ENCODE measurements at places on chromosomes 4 and X.

- DNase-seq, result no peak
These were observed 56.0 kb downstream of the PDLIM5 start for GRCh38 chr4:94507708-94508107.

GRCh38 chr4:110104661-110105060, 93.8 kb downstream of the ELOVL6 start:
- DNase-seq, result no peak

DNA sequence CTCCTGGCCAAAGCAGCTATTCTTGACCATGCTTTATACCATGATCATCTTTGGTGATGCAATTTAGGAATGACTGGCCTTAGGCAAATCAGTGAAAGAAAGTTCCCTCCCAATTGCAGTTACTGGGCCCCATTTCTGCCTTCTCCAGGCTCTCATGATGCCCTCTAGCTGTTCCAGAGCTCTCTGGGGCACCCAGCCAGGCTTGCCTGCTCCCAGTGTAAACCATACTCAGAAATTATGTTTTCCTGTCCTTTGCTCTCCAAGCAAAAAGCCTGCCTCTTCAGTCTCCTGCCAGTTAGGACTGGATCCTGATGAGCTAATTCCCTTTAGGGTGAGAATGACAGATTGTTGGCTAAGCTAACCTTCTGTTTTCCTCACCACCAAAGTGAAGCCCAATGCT, 85.3 kb upstream of the RBPJ start:
- no peak for DNase-seq

- no peak for DNase-seq
These were observed 22.8 kb upstream of the PRKG2 start for GRCh38 chr4:81237791-81238190.

DNA sequence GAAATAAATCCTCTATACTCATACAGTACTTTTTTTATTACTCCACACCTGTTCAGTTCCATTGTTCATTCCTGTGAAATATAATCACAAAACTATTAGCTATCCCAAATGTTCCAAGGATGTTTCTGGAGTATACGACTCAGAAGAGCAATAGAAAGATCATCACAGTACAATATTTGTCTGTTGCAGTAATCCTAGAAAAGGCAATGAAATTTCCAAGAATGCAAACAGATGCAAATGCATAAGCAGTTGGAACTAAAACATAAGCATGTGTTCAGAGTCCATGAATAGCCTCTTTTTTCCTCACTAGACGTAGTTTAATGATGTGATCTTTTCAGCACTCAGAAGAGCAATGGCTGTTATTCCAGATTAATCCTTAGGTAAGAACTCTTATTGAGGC, 55.2 kb downstream of the RTL3 start:
- DNase-seq, result no peak

GRCh38 chrX:39195156-39195555, 393.9 kb downstream of the MID1IP1 start:
- DNase-seq, result no peak

DNA sequence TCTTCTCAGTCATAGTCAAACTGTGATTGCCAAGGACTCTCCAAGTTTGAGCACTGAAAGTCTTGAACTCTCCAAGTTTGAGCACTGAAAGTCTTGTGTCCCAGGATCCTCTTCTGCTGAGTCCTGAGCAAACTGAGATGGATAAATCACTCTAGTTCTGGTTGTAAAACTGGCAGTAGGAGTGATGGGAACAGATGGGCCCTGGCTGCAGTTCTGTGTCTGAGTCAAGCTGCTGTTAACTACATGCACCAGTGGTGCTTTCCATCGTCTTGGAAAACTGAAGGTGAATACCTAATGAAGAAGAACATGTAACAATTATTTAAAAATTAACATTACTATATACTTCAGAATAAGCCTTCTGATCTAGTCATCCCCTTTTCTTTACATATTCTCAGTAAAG, 27.6 kb upstream of the KCNIP4 start:
- DNase-seq, result no peak

DNA sequence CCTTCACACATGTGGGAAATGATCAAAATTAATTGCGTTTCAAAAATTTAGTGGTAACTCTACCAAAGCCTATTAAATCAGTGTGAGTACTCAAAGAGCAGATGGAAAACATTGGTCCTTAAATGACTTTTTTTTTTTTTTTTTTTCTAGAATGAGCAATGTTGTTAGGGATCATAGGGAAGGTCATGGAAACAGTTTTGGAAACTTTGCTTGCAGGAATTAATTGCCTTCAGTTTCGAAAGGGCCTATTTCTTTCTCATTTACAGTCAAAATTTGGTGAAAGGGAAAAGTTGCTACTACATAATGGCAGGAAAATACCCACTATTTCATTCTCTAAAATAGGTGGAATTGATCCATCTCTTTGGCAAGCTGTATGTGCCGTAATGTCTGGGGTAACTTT, 160.9 kb downstream of the RTL9 start:
- DNase-seq, result no peak

DNA sequence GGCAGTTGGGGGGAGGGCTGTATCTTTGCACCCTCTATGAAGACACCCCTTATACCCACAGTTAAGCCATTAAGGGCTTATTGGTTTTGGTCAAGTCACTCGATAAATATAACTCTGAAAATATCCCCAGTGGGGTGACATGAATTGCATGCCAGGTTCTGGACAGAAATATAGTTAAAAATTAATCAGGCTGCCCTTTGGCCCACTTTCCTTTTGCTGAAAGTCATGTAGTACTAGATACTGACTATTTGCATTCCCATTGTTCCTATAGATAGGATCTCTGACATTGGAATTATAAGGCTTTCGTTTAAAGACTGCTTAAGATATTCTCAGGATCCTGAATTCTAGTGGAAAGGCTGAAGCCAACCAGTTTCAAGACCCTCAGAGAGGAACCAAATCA, 43.5 kb upstream of the LAMP2 start:
- no peak for DNase-seq

GRCh38 chr4:98749206-98749605, 90.8 kb upstream of the TSPAN5 start:
- DNase-seq, result no peak

- no peak for DNase-seq
These were observed at the start of gene MAGEA11 for GRCh38 chrX:149711545-149712236. Gene MAGEA11 (plus strand): TSS chrX:149712060. CDS start chrX:149713160, 1,100 bp downstream.

DNA sequence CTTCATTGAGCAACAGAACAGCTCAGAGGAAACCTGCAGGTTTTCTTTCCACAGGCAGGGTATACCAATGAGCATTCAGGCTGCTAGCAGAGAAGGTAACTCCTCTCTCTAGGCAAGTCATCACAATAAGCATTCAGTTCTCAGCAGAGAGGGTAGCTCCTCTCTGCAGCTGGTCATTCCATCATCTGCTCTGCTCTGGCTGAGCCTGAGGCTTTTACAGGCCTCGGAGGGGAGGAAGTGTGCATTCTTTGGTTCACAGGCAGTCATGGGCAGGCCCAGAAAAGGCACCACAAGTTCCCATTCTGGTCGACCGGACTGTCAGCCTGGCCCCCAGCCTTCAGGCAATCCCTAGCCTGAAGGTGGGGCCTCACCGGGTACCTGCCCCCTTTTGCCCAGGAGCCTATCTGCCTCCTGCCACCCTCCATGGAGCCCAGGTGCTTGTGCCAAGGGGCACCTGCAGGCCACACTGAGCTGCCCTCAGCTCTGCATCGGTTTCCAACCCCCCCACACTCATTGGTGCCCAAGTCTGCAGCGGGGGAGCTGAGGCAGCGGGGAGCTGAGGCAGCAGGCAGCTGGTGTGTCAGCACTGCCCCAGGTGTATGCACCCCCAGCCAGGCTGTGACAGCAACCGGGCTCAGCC, 83.1 kb downstream of the PRDM5 start:
- DNase-seq, result no peak

- no peak for DNase-seq
These were observed 50.0 kb upstream of the TBC1D9 start for GRCh38 chr4:140806163-140806562.

GRCh38 chr4:53907772-53908171, 156.6 kb downstream of the CHIC2 start:
- no peak for DNase-seq

DNA sequence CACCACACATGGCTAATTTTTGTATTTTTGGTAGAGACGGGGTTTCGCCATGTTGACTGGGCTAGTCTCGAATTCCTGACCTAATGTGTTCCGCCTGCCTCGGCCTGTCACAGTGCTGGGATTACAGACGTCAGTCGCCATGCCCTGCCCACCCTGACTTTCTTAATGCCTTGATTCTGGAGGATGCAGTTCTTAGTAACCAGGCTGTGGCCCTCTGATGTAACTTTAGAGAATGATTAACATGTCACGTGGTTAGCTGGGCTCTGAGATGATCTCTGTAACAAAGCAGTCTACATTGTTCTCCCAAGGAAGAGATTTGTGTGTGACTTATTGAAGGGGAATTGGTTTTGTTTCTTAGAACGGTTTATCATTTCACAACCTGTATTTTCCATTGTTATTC, 30.6 kb downstream of the ANK2 start:
- DNase-seq, result no peak

DNA sequence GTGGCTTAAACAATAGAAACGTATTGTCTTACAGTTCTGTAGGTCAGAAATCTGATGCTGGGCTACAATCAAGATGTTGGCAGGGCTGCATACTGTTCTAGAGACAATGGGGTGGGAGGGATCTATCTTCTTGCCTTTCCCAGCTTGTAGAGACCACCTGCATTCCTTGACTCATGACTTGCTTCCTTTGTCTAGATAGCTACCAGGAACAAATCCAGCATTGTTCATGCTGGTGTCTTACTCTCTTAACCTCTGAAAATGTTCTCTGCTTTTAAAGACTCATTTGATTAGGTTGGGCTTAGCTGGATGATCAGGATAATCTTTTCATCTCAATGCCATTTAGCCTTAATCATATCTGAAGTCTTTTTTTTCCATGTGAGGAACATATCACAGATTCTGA, 169.0 kb downstream of the ZNF330 start:
- DNase-seq, result no peak

GRCh38 chr4:35358001-35358584, 886.2 kb downstream of the ARAP2 start:
- no peak for DNase-seq

GRCh38 chrX:151009582-151009981, 26.4 kb downstream of the HMGB3 start:
- DNase-seq, result no peak

DNA sequence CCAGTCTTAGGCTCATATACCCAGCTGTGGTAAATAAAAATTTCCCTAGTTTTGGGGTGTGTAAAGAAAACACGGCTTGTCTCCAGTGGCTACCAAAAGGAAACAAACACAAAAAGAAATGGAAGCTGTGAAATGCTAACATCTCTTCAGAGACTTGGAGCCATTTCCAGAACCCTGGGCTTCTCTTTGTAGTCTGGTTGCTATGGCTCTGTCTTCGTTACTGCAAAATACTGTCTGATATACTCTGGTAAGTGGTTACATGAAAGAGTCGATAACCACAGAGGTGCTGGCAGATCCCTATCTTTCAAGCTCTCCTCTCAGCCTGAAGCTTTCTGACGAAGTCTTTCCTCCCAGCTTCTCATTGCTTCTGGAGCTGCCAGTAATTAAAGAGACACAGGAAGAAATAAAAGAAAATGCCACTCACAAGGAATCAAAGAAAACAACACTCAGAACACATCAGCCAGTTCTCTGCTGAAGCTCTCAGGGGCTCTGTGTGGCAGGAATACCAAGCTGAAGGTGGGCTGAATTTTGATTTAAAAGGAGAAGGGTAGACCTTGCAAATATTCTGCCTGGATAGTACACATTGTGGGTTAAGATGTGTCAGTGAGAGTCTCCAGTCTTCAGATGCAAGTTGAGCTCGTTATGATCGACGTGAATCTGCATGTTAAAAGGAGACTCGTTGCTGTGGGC, 107.6 kb upstream of the FAM9C start:
- peak; percentile 34 for DNase-seq

GRCh38 chr4:110472583-110473329, 3.2 kb upstream of the ENPEP start:
- no peak for DNase-seq

GRCh38 chr4:145805490-145805889, 125.5 kb downstream of the C4orf51 start:
- DNase-seq, result no peak

GRCh38 chr4:12712648-12713339, 771.3 kb downstream of the RAB28 start:
- no peak for DNase-seq

DNA sequence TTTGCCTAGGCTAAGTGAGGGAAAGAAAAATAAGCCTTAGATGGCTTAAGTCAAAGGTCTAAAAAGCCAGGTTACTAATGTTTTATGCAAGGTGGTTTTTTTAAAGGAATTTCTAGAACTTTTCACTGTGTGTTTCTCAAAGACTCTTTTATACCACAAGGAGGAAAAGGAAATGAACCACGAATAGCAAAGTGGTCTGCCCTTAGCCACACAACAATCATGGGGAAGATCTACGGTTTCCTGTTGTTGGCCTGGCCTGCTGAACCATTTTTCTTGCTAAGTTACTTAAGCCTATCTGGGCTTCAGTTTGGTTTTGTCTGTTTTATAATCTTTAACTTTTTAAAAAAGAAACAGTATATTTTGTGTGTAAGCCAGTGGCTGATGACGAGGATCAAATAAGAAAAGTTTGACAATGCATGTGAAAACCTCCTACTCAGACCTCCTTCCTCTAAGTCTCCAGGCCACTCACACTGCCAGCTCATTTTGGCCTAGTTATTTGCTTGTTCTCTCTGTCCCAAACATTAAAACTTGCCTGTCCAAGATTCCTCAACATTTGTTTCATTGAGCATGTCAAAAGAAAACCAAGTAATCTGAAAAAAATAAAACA, 56.7 kb upstream of the COL25A1 start:
- DNase-seq, result peak; percentile 69

- DNase-seq, result no peak
These were observed 991.4 kb downstream of the CCSER1 start for GRCh38 chr4:91118597-91118996.

GRCh38 chrX:154082396-154083125, 15.0 kb downstream of the MECP2 start:
- no peak for DNase-seq

GRCh38 chr4:40857956-40858355, 108.2 kb downstream of the NSUN7 start:
- no peak for DNase-seq

- DNase-seq, result no peak
These were observed 61.7 kb downstream of the GPR82 start for GRCh38 chrX:41785685-41786084.

DNA sequence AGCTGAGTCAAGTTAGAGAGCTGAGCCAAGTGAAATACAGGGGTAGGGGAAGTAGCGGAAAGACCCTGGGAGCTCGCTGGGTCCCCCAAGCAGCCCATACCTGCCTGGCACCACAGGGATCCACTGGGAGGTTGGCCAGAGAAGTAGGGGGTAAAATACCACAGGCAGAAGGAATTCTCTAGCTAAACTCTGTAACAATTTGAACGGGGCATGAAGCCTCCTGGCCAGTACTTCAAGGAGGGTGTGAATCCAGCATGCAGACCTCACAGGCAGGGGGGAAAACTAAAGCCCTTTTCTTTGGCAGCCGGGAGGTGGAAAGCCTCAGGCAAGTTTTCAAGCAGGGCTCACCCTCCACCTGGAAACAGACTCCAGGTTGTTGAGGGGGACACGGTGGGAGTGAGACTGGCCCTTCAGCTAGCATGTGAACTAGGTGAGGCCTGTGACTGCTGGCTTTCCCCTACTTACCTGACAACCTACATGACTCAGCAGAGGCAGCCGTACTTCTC, 3.7 kb upstream of the UGT2A1 start:
- no peak for DNase-seq
